ENCODE measurements at places on chromosomes 3 and 15. TPM values are rescaled to one million over a fixed set of nuclear protein-coding genes. Genes with fewer than 3 reads are reported as not detected.

- peaks cover 50% of the 10 kb centered on the region for H3K27me3 ChIP-seq
- no peak overlapping the region for H3K27ac ChIP-seq
- DNase-seq: no peak
- H3K36me3 ChIP-seq: no peaks in the 10 kb centered on the region
- no peak overlapping the region for H3K4me3 ChIP-seq
- peaks cover 4% of the 10 kb centered on the region for H3K4me1 ChIP-seq
Measured at GRCh38 chr3:184600685-184601377, 39.2 kb downstream of the EPHB3 start.

GRCh38 chr15:39511000-39511915 is 69.6 kb upstream of the THBS1 start:
- H3K27ac ChIP-seq: no peak overlapping the region
- H3K4me3 ChIP-seq: no peak overlapping the region
- peaks cover 16% of the 10 kb centered on the region for H3K27me3 ChIP-seq
- no peak for DNase-seq
- H3K36me3 ChIP-seq: no peaks in the 10 kb centered on the region

DNA sequence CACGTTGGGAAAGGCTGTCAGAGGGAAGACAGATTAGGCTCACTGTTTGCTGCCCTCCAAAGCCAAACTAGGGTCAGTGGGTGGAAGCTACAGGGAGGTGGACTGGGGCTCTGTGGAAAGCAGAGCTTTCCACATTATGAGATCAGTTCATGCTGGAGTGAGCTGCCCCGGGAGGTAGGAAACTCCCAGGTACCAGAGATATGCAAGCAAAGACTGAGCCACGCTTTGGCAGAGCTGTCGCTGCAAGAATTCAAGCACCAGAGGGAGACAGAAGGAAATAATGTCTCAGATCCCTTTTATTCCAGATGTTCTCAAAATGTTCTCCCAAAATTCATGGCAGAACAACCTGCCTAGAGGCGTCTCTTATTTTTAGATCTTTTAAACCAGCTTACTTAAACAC is 286.6 kb downstream of the WDR72 start:
- DNase-seq: no peak
- H3K27ac ChIP-seq: no peak overlapping the region
- H3K4me1 ChIP-seq: no peaks in the 10 kb centered on the region
- no peaks in the 10 kb centered on the region for H3K36me3 ChIP-seq
- H3K4me3 ChIP-seq: no peak overlapping the region

DNA sequence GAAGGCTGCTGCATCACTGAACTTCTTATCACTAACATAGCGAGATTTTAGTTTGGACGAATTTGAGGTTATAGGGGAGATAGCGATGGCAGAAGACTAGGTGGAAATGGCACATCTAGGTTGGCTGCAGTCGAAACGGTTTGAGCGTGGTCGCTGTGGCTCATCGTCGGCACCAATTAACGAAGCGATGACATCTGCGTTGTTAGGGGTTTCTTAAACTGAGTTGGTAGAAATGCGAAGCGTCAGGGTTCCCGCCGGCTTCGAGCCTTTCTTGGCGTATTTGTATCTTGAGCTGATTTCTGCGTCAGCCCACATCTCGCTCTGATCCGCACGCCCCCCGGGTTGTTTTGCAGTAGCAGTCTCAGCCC is 319 bp downstream of the LNP1 start:
- peak overlapping the region; percentile 90 for H3K4me3 ChIP-seq
- H3K27me3 ChIP-seq: no peaks in the 10 kb centered on the region
- peaks cover 47% of the 10 kb centered on the region for H3K4me1 ChIP-seq
- DNase-seq: no peak
- peaks cover 8% of the 10 kb centered on the region for H3K36me3 ChIP-seq

GRCh38 chr15:31236184-31237042 is 90.2 kb upstream of the KLF13 start:
- no peak overlapping the region for H3K27ac ChIP-seq
- peaks cover 1% of the 10 kb centered on the region for H3K36me3 ChIP-seq
- peaks cover 20% of the 10 kb centered on the region for H3K4me1 ChIP-seq
- no peak overlapping the region for H3K4me3 ChIP-seq

GRCh38 chr3:78314327-78314726 is 1274.4 kb downstream of the ROBO2 start:
- H3K4me3 ChIP-seq: no peak overlapping the region
- H3K27me3 ChIP-seq: no peaks in the 10 kb centered on the region
- H3K36me3 ChIP-seq: no peaks in the 10 kb centered on the region

GRCh38 chr3:28206479-28206878 is 34.9 kb upstream of the CMC1 start:
- no peak overlapping the region for H3K27ac ChIP-seq
- peaks cover 8% of the 10 kb centered on the region for H3K4me1 ChIP-seq
- H3K27me3 ChIP-seq: no peaks in the 10 kb centered on the region
- DNase-seq: no peak
- H3K36me3 ChIP-seq: peaks cover 6% of the 10 kb centered on the region

DNA sequence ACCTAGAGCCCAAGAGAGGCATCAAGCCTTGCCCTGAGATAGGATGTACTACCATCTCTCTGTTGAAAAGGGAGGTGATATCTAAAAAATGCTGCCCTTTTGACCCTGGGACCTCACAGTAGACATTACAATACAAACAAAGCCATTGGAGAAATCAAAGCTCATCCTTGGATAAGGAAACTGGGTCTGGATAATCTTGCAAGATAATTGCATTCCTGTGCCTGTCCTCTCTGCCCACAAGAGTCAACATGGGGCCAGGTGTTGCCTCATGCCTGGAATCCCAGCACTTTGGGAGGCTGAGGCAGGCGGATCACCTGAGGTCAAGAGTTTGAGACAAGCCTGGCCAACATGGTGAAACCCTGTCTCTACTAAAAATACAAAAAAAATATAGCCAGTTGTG is 57.3 kb upstream of the DLG1 start:
- H3K4me3 ChIP-seq: no peak overlapping the region
- H3K27me3 ChIP-seq: peaks cover 3% of the 10 kb centered on the region
- DNase-seq: no peak
- H3K36me3 ChIP-seq: no peaks in the 10 kb centered on the region

- H3K27ac ChIP-seq: no peak overlapping the region
- no peak for DNase-seq
- no peak overlapping the region for H3K4me3 ChIP-seq
- no peaks in the 10 kb centered on the region for H3K36me3 ChIP-seq
- H3K4me1 ChIP-seq: no peaks in the 10 kb centered on the region
Measured at GRCh38 chr3:135216659-135217058, 421.6 kb downstream of the EPHB1 start.

GRCh38 chr15:78947506-78947905 is 2.7 kb upstream of the CTSH start:
- no peak overlapping the region for H3K4me3 ChIP-seq
- peaks cover 14% of the 10 kb centered on the region for H3K4me1 ChIP-seq
- no peak for DNase-seq
- no peak overlapping the region for H3K27ac ChIP-seq
- no peaks in the 10 kb centered on the region for H3K36me3 ChIP-seq
- peaks cover 36% of the 10 kb centered on the region for H3K27me3 ChIP-seq

GRCh38 chr3:151404316-151404715 is 19.8 kb upstream of the P2RY12 start:
- no peaks in the 10 kb centered on the region for H3K4me1 ChIP-seq
- no peak overlapping the region for H3K4me3 ChIP-seq
- no peaks in the 10 kb centered on the region for H3K36me3 ChIP-seq

DNA sequence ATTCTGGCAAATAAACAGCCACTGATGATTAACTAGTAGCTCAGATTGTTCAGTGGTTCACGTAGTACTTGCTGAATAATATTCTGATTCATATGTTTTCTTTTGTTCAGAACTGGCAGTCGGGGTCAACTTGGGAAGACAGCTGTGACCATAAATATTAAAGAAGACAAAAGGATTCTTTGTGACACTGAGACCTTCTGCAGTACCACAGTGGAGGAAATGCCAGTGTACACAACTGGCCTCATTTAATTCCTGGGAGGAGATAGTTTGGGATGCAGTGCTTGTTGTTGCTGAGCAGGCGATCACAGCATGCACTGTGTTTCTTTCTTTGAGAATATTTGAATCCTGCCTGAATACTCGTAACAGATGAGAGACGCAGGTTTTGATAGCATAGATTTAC is 26.7 kb upstream of the MCF2L2 start:
- H3K4me3 ChIP-seq: no peak overlapping the region
- no peaks in the 10 kb centered on the region for H3K27me3 ChIP-seq

DNA sequence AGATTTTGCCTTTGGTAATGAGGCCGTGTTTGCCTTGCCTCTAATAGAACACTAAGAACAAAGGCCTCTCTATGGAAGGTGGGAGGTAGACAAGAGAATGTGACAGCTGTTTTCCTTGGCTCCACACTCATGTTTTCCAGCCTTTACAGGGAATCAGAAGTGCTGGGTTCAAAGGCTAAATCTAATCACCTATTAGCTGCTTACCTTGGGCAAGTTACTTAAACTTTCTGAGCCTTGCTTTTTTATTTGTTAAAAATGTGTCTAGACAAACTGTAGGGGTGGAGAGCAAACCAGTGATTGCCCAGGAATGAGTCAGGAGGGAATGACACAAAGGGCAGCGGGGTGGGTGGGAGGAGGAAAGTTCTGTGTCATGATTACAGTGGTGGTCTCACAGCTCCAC is 179.0 kb downstream of the P3H2 start:
- H3K4me3 ChIP-seq: no peak overlapping the region
- no peak overlapping the region for H3K27ac ChIP-seq
- no peaks in the 10 kb centered on the region for H3K36me3 ChIP-seq
- DNase-seq: no peak
- no peaks in the 10 kb centered on the region for H3K4me1 ChIP-seq

- no peaks in the 10 kb centered on the region for H3K27me3 ChIP-seq
- H3K4me3 ChIP-seq: no peak overlapping the region
- no peaks in the 10 kb centered on the region for H3K36me3 ChIP-seq
- no peaks in the 10 kb centered on the region for H3K4me1 ChIP-seq
- H3K27ac ChIP-seq: no peak overlapping the region
- no peak for DNase-seq
Measured at GRCh38 chr3:29100292-29100691, 180.6 kb upstream of the RBMS3 start.

- no peaks in the 10 kb centered on the region for H3K36me3 ChIP-seq
- H3K4me3 ChIP-seq: no peak overlapping the region
- no peak for DNase-seq
- peaks cover 3% of the 10 kb centered on the region for H3K27me3 ChIP-seq
Measured at GRCh38 chr15:80801891-80802680, 22.9 kb downstream of the CEMIP start.

GRCh38 chr3:34405159-34405558 is 606.7 kb downstream of the PDCD6IP start:
- no peaks in the 10 kb centered on the region for H3K36me3 ChIP-seq
- H3K27ac ChIP-seq: no peak overlapping the region
- no peak overlapping the region for H3K4me3 ChIP-seq
- H3K4me1 ChIP-seq: no peaks in the 10 kb centered on the region
- H3K27me3 ChIP-seq: peaks cover 2% of the 10 kb centered on the region
- DNase-seq: no peak

GRCh38 chr15:77075528-77075927 is 4.6 kb upstream of the TSPAN3 start:
- DNase-seq: no peak
- no peak overlapping the region for H3K27ac ChIP-seq
- no peaks in the 10 kb centered on the region for H3K36me3 ChIP-seq
- H3K4me3 ChIP-seq: no peak overlapping the region
- peaks cover 4% of the 10 kb centered on the region for H3K27me3 ChIP-seq
- peaks cover 4% of the 10 kb centered on the region for H3K4me1 ChIP-seq

DNA sequence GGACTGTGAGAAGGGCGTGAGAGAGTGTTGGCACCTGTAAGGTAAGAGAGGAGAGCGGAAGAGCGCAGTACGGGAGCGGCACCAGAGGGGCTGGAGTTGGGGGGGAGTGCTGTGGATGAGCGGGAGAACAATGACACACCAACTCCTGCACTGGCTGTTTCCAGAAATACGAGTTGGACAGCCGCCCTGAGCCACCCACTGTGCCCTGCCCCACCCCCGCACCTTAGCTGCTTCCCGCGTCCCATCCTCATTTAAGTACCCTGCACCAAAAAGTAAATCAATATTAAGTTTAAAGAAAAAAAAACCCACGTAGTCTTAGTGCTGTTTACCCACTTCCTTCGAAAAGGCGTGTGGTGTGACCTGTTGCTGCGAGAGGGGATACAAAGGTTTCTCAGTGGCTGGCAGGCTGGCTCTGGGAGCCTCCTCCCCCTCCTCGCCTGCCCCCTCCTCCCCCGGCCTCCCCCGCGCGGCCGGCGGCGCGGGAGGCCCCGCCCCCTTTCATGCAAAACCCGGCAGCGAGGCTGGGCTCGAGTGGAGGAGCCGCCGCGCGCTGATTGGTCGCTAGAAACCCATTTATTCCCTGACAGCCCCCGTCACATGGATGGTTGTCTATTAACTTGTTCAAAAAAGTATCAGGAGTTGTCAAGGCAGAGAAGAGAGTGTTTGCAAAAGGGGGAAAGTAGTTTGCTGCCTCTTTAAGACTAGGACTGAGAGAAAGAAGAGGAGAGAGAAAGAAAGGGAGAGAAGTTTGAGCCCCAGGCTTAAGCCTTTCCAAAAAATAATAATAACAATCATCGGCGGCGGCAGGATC is at the start of gene SOX2:
TSS of gene SOX2 (plus strand) at position 601 of the 811 bp plus-strand sequence. CDS start 436 bp downstream, outside the sequence.
- H3K27ac ChIP-seq: peak within 1 kb of the TSS; percentile 65
- no peak for DNase-seq
- no peaks in the 10 kb centered on the region for H3K36me3 ChIP-seq
- no peak within 1 kb of the TSS for H3K4me3 ChIP-seq
- H3K27me3 ChIP-seq: peaks cover 72% of the 10 kb centered on the region

- no peak overlapping the region for H3K4me3 ChIP-seq
- H3K4me1 ChIP-seq: peaks cover 11% of the 10 kb centered on the region
- DNase-seq: no peak
- no peak overlapping the region for H3K27ac ChIP-seq
Measured at GRCh38 chr15:66768987-66769386, 67.0 kb downstream of the SMAD6 start.

- peak overlapping the region; percentile 48 for H3K4me3 ChIP-seq
- no peak for DNase-seq
- peaks cover 67% of the 10 kb centered on the region for H3K27me3 ChIP-seq
- H3K27ac ChIP-seq: no peak overlapping the region
- H3K4me1 ChIP-seq: peaks cover 15% of the 10 kb centered on the region
Measured at GRCh38 chr3:72888546-72889309, 882 bp downstream of the GXYLT2 start.

The UBE2E2 gene
- 7.2 TPM for total RNA-seq

The RCCD1 gene
- total RNA-seq: 31.5 TPM

The DNAH1 gene
- 30.0 TPM for total RNA-seq

The C3orf22 gene
- total RNA-seq: not detected

The GOLGA8A gene
- 307 TPM for total RNA-seq

The DUOX1 gene
- total RNA-seq: not detected

All from activated naive CD8-positive, alpha-beta T cell treated with anti-CD3 and anti-CD28 coated beads, Interleukin-2, amount 10 ng/mL, durations not matched to agents 7 days and 5 days (primary cell).